Central memory CD4-positive, alpha-beta T cell (primary cell): ENCODE measurements at places on chromosomes 12 and 14.

- DNase-seq = no peak
These were observed 1.4 kb downstream of the PTHLH start for GRCh38 chr12:27971121-27971489.

GRCh38 chr14:97036086-97036852, 239.1 kb downstream of the VRK1 start:
- DNase-seq = no peak

DNA sequence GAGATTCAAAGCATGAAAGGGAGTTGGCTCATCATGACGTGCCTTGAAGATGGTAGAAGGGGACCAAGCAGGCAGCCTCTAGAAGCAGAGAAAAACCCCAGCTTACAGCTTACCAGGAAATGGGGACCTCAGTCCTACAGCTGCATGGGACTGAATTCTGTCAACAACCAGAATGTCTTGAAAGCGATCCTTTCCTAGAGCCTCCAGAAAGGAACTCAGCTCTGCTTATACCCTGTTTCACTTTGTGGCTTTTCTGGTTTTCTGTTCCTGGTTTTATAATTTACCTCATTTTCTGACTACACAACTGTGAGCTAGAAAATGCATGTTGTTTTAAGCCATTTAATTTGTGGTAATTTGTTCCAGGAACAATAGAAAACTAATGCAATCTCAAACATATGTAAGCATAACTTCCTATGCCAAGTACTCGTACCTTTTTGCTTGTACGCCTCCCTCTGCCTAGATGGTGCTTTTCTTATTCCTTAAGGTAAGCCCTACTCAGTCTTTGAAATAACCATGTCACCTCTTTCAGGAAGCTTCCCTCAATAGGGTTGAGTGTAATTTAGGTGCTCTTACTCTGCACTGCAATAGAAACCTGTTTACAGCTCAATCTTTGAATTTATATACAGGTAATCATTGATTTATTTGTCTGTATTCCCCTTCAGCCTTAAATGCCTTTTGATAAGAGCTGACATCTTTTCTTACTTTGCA, 348.8 kb downstream of the TMEM117 start:
- no peak for DNase-seq

- no peak for DNase-seq
These were observed 22.4 kb downstream of the PALS1 start for GRCh38 chr14:67263499-67264149.

GRCh38 chr12:49763006-49763591, 21.7 kb downstream of the TMBIM6 start:
- DNase-seq = peak; percentile 72
